Left hindlimb (tissue), 1 donor: ENCODE measurements at places on chromosomes 4 and X.

GRCh38 chrX:86455495-86455894, 307.2 kb downstream of the DACH2 start:
- no peak for DNase-seq

- DNase-seq, result peak; percentile 73
Observed at GRCh38 chr4:38663090-38663800, 754 bp upstream of the KLF3 start.

GRCh38 chrX:79270401-79270800, 96.7 kb downstream of the ITM2A start:
- DNase-seq, result peak; percentile 37

GRCh38 chrX:101430457-101431078, 22.5 kb downstream of the HNRNPH2 start:
- no peak for DNase-seq

DNA sequence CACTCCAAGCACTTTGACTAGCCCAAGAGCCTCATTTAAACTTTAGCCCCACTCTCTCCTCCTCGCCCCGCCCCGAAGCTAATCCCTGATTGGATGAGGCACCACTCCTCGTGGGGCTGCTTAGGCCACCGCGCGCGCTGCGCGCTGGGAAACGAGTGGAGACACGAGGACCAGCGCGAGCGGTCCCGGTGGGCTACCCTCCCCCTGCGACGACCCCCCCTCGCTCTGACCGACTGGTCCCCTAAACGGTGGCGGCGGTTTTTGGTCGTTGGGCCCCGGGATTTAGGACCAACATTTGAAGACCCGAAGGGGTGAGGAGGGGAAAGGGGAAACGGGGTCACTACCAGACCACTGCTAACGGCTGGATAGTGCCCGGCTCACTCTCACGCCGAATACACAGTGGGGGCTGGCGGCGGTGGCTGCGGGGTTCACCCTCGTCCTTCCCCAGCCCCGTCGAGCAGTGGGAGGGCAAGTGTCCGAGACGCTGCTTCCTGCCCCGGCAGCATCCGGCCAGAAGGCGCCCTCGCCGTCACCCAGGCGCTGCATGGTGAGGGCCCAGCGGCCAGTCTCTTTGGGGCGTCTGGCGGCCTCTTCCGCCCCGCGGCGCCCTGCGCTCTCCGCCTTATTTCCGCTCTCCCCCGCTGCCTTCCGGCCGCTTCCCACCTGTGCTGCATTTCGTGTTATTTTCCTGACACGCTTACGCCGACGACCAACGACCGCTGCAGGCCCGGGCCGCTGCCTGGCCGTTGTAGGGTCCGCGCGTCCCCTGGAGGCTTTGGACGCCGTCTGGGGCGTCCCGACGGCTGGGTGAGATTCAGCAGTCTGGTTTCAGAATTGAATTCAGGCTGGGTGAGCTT, at the start of gene RBM46:
RBM46 (plus strand) TSS at position 147 of the 857 bp plus-strand sequence. CDS start 15,481 bp downstream, outside the sequence.
- no peak for DNase-seq

GRCh38 chrX:135431886-135432285, 10.1 kb downstream of the SMIM10L2A start:
- DNase-seq, result no peak

DNA sequence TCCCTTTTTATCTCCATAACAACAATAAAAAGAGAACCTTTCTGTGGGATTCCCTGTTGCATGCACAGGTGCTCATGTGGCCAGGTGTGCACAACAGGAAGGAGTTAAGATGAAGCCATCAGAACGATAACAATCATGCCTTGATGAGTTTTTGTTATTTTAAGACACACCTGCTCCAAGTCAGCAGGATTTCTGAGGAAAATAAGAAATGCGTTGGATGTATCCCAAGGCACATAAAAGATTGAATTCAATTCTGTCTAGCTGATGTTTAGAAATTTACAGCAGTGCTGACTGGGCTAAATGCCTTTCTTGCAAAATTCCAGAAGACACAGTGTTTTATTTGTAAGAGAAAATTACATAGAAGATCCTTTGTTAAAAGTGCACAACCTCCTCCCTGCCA, 1678.2 kb downstream of the ARAP2 start:
- DNase-seq, result no peak

DNA sequence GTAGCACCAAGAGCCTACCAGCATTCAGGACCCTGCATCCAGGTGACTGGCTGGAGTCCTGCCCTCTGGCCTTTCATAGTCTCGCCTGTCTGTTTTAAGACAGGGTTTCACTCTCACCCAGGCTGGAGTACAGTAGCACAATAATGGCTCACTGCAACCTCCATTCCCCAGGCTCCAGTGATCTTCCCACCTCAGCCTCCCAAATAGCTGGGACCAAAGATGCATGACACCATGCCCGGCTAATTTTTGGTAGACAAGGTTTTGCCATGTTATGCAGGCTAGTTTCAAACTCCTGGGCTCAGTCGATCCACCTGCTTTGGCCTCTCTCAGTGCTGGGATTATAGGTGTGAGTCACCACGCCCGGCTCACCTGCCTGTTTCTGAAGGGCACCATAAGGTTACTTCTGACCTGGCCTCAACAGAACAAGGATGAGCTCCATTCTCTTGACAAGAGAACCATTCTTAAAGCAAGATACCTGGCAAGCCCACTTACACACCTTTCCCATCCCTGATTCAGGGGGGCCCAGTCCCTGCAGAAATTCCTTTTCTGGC, 6.7 kb downstream of the RPS4X start:
- DNase-seq, result no peak

GRCh38 chrX:72123471-72124185, 8.1 kb downstream of the RTL5 start:
- DNase-seq, result peak; percentile 65

- DNase-seq, result no peak
Observed at GRCh38 chr4:74120086-74120485, 21.1 kb upstream of the CXCL2 start.

- DNase-seq, result no peak
Observed at GRCh38 chrX:7261672-7262332, 113.8 kb upstream of the PUDP start.

DNA sequence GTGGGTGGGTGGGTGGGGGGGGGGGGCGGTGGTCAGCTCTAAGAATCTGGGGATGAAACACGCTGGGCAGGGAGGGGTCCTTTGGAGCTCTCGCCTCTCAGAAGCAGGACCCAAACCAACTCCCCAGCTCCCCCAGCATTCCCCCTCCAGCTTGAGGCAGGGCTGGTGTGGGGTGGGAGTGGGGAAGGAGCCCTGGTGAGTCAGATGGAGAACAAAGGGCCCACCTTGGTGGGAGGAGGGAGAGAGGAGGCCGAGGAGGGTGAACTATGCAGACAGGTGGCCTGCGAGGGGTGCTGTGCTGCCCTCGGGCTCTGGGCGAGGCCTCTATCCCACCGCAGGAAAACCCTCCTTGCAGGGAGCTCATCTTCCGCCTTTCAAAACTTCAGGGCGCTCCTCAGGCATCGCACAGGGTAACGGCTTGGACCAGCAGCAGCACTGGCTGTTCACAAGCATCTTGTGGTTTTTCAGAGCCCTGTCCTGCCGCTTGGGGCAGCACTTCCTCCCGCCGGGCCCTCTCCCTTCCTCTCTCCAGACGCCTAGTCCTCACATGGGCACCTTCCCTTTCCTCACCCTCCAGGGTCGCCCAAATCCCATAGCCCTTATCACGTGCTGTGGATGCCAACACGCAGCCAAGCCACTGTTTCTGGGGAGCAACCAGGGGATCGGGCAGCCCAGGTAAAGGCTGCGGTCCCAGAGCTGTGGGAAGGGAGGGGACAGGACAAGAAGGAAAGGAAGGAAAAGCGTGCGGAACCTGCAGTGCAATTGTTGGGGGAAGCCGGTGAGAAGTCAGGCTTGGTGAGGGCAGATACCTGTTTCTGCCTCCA, 34.0 kb upstream of the GRPEL1 start:
- peak; percentile 65 for DNase-seq

GRCh38 chr4:8725845-8726244, 133.3 kb downstream of the CPZ start:
- DNase-seq, result no peak

DNA sequence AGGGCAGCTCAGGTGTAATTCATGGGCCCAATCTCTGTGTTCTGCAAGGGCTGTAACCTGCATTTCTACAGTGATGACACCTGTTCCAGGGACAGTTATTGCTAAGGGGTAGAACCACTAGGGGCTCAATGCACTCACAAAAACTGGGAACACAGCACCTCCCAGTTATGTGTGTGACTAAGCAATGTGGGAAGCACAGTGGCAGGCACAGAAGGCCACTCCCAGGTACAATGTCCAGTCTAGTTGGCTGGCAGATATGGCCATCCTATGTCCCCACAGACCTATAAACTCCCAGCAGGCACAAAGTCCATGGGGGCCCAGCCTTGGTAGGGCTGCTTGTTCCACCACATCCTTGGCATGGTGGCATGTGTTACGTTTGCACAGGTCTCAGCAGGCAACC, 25.7 kb downstream of the CXCL13 start:
- no peak for DNase-seq

DNA sequence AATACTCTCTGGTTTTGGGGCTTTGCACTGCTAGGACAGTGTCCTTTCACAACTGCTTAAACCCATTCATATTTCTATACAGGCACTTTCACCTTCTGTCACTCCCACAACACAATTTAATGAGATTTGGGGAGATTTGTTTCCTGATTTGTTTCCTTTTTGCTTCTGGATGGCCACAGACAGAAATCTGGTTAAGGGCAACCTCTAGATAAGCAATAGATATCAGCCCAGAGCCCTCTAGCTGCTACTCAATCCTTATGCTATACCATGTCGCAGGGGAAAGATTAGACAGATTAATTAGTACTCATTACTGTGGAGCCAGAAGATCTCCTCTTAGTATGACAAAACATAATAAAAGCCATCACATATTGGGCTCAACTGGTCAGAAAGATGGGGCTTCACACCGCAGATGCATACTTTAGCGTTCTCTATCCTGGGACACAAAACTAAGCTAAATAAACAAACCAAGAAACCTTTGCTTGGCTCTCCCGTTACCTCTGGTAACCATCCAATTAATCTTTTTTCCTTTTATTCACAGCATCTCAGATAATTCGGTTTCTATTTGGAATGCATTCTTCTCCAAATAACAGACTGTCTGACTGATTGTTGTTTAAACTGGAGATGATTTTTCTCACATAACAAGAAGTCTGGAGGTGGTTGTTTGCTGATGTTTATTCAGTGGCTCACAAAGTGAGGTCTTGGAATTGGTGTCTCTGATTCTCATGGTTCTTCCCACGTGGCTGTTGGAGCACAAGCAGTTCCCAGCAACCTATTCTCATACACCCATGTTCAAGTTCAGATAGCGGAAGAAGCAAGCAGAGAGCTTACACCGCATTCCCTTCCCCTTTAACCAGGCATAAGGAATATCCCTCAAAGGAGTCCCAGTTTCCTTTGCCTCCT, 41.0 kb upstream of the ZNF330 start:
- DNase-seq, result no peak

DNA sequence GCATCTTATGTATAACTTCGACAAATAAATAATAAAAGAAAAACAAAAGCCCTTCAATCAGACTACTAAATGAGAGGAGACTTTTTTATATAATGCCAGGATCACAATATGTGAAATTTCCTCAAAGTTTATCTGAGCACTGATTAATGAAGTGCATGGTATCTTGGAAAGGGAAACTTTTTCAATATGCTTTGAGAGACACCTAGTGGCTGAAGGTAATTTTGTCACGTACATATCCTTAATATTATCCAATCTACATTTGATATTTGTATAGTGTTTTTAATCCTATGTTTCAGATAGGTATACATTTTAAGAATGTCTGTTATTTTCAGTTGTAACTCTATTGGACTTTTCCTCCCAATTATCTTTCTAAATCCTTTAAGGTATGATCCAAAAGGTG, 146.8 kb downstream of the KLHL4 start:
- no peak for DNase-seq

DNA sequence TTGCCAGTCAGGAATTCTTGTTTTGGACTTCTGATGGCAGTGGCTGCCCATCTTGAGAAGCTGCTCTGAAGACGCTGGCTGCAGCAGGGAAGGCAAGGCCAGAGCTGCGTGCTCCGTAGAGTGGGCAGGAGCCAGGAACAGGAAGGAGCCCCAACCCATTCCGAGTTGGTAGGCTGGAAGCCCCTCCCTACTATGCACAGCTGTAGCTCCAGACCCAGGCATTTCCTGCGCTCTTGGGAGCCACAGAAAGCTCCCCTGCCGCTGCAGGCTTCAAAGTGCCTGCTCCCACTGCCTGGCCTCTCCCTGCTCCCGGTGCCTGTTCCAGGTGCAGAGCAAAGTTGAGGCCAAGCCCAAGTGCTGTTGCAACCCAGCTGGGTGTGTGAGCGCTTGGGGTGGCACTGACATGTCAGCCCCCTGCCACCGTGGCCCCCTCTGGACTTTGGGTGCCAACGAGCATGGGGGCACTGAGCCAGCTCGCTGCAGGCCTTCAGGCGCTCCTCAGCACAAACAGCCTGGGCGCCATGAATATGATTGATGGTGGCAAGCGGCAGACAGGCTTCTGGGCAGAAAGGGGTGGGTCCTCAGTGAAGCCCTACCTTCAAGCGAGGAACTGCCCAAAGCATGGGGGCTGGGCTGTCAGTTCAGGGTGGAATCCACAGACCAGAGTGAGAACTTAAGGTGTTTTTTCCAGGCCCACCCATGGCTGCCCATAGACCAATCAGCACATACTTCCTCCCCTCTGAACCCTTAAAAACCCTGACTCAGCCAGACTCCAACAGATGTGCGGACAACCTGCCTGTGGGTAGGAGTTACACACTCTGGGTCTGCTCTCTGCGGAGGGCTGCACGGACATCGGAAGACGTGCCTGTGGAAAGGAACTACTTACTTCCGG, 677.2 kb upstream of the INTU start:
- no peak for DNase-seq

DNA sequence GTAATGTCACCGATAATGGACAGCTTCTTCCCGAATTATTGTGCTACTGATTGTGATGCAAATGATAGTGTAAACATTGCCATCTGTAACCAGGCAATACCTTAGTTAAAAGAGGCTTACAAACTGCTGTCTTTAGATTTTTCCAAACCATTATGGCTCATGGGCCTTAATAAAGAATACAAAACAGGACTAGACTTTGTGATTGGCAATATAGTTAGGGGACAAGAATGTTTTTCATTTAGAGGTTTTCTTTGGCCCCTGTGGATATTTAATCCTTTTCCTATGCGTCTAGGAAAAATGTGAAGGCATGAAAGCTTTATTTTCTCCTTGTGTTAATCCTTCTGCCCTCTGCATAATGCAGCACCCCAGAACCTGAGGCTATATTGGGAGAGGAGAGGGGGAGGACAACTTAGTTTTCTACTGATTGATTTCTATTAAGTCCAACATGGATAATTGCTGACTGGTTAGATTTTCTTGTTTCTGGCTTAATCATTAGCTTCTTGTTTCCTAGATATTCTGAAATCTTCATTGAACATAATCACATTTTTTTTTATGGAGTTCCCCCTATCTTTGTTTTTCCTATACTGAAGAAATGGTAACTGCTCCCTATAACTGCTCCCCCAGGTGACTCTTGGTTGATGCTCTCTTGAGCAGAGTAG, 1.9 kb downstream of the PRPS1 start:
- no peak for DNase-seq

DNA sequence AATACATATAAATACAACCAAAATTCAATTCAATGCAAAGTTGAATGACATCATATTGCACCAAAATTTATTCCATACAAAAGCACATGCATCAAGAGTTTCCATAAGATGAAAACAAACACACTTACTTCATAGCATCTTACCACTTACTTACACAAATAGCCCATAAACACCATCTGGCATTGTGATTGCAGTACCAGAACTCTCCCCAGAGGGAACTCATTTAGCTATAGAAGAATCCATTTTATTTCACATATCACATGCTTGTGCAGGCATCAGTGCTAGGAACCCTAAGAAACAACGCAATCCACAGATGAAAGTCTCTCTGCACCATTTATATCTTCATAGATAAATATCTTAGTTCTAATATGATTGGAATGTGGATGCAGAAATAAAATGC, 77.9 kb downstream of the SLC7A11 start:
- no peak for DNase-seq
